ENCODE measurements at places on chromosomes 3 and 15. TPM values are rescaled to one million over a fixed set of nuclear protein-coding genes. Genes with fewer than 3 reads are reported as not detected.

GRCh38 chr3:45895686-45896468 lies 9.5 kb downstream of the CCR9 start:
- DNase-seq: no peak

GRCh38 chr3:51928438-51928837 lies 13.3 kb downstream of the RRP9 start:
- DNase-seq: no peak

Gene DUOXA1
- not detected for total RNA-seq

Gene SNURF
- 21.6 TPM for total RNA-seq

GRCh38 chr3:10305331-10305902 lies 12.7 kb upstream of the GHRL start:
- DNase-seq: no peak

Gene HYAL1
- total RNA-seq: 0.25 TPM

DNA sequence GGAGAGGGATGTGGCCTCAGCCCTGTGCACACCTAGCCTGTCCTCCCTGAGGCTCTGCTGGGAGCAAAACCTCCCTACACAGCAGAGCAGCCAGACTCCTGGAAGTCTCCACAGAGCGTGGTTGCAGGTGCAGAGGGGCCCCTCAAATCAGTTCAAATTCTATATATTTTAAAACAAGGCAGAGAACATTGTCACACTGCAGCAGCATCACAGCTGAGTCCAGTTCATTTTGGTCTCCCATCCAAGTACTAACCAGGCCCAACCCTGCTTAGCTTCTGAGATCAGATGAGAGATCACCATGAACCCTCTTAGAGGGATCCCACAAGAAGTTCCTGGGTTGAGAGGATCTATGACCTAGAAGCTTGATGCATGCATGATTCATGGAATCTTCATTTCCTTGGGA lies 331.0 kb upstream of the RGMA start:
- no peak for DNase-seq

Gene ERICH6
- total RNA-seq: 0.23 TPM

- DNase-seq: no peak
Observed at GRCh38 chr15:50298340-50298739, 32.8 kb upstream of the HDC start.

DNA sequence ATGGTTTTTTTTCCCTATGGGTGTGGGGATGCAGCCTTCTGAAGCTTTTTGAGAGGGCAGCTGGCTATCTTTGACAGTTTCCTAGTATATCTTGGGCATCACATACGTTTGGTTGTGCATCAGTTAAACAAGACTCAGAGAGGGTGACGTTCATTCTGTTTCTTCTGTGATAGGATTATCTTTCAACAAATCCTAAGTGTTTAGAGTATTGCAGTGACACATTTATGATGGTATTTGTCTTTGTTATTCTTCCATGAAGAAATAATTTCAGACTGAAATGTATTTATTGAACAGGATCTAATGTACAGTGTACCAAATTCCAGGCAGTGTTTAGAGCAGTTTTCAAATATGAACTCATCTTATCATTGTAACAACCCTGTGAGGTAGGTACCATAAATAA lies 114.4 kb downstream of the PLCL2 start:
- no peak for DNase-seq

Gene SLC6A6
- total RNA-seq: 42.6 TPM

DNA sequence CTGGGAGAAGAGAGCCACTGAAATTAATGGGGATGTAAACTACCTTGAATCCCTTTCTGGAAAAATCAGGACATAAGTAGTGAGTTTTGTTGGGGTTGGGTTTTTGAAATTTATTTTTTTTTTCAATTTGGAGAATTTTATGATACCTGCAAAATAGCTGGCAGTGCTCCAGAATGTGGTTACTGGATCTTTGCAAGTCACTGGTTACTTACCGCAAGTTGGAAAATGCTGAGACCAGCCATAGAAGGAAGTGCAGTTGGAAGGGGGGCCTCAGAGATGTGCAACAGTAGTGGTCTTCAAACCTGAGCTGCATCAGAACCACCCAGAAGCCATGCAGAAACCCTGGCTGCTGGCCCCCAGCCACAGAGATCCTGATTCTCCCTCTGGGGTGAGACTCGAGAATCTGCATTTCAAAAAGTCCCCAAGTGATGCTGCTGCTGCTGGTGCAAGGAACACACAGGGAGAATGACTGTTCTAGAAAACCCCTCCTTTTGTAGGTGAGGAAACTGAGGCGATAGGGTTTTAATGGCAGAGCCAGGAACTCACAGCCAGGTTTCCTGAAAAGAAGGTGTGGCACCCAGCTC lies 39.7 kb downstream of the SEMA5B start:
- DNase-seq: no peak

Gene SOX14
- not detected for total RNA-seq

- no peak for DNase-seq
Observed at GRCh38 chr3:24492971-24493551, 1.6 kb downstream of the THRB start.

Gene ADGRG7
- not detected for total RNA-seq

DNA sequence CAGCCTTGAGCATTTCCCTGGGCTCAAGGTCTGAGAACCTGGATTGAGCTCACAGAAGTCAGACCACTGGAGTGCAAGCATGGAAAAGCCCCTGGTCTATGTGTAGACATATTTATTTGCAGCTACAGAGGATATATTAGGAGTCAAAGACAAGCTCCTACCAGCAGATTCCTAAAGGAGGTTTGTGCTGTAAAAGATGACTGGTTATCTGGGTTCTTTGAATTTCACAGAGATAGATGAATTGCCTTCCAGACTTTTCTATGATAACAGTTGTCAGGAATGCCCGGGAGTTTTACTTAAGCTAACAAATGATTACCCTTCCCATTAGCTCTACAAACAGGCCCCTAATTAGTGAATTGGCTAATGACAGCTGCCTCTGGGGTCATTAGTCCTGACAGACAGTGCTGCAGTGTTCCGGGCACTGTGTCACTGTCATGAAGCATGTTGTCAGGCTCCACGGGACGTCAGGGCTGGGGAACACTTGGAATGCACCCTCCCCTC lies 48.8 kb upstream of the PLXNA1 start:
- no peak for DNase-seq

- DNase-seq: no peak
Observed at GRCh38 chr3:52076896-52077780, 20.8 kb upstream of the DUSP7 start.

DNA sequence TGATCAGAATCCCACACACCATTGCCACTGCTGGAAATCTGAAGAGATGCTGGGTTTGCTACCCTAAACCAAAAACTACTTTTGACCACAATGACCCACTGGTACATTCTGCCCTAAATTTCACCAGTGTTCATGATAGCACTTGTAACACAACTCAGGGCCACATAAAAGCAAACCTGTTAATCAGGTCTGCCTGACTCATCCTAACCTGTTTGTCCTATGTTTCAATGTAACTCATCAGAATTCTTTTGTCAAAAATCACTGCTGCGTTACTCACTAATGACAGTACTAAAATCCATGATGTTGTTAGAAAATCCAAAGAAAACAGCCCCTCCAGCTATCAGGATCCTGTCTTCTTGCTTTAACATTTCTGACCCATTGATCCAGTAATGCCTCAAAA lies 55.6 kb upstream of the XCR1 start:
- no peak for DNase-seq

Gene SLC22A13
- 0.61 TPM for total RNA-seq

- DNase-seq: no peak
Observed at GRCh38 chr15:33089878-33090757, 104.4 kb downstream of the FMN1 start.

DNA sequence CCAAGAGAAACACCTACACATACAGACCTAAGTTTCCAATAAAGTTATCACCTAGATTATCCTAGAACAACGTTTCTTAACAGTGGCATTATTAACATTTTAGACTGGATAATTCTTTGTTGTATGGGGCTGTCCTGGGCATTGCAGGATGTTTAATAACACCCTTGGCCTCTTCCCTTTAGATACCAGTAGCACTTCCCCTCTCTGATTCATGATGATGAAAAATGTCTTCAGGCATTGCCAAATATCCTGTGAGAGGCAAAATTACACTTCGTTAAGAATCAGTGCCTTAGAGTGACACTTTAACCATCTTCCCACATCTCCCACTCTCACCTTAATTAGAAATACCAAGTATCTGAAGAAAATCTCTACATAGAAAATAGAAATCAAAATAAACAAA lies 352.6 kb downstream of the CGGBP1 start:
- DNase-seq: no peak

- no peak for DNase-seq
Observed at GRCh38 chr3:112127522-112128494, 5.2 kb downstream of the GCSAM start.

GRCh38 chr3:113663324-113663750 lies 33.1 kb downstream of the USF3 start:
- DNase-seq: no peak

Gene FAM107A
- total RNA-seq: not detected

DNA sequence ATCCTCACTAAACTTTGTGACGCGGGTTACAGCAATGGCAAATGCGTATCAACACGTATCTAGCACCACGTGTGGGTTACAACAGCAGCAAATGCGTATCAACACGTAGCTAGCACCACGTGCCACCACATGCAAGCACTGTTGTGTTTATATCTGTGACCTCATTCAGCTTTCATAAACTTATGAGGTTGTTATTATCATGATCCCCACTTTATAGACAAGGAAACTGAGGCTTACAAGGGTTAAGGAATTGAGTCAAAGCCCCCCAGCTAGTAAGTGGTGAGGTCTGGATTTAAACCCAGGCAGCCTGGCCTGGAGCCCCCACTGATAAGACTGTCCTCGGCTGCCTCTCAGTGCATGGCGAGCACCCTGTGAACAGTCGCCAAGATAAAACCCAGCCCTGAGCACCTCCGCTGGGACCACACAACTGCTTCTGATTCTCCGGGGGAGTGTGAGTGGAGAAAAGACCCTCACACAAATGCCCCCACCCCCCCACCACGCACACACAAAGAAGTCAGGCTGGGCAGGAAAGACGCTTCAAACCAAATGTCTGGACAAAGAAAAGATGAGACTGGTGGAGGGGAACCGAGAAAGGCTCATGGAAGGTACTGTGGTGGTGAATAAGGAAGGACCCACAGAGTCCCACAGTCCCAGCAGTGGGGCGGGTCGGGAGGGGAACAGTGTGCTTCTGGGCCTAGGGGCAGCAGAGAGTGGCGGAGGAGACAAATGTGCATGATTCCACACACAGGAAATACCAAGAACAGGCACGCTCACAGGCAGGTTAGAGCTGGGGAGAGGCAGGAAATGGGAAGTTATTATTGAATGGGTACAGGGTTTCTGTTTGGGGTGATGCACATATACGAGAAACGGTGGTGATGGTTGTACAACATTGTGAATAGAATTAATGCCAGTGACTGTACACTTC lies 173.4 kb downstream of the XXYLT1 start:
- DNase-seq: peak; percentile 16

GRCh38 chr3:157100608-157101396 lies 59.1 kb downstream of the CCNL1 start:
- DNase-seq: no peak

- no peak for DNase-seq
Observed at GRCh38 chr3:197890693-197891092, 59.3 kb upstream of the RPL35A start.

- no peak for DNase-seq
Observed at GRCh38 chr3:136914739-136915138, 43.0 kb upstream of the IL20RB start.

DNA sequence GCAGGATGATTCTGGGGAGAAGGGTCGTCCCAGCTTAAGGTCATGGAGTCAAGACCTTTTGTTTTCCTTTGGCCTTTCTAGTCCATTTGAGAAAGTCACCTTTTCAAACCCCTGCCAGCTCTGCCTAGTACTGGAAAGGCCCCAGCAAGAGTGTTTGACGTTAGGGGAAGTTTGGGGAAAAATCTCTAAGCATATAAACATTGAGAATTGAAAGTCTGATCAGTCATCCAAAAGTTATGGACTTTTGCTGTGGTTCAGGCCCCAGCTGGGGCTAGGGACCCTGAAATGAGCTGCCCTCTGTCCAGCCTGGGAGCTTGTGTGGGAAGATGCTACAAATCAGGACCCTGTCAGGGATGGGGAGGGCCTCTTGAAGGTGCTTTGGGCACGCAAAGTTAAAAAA lies 21.6 kb downstream of the SLC6A6 start:
- DNase-seq: no peak

Gene SEMA3G
- 0.06 TPM for total RNA-seq

GRCh38 chr3:42666577-42666998 lies 13.1 kb downstream of the ZBTB47 start:
- DNase-seq: no peak

Gene CD80
- total RNA-seq: 11.6 TPM

DNA sequence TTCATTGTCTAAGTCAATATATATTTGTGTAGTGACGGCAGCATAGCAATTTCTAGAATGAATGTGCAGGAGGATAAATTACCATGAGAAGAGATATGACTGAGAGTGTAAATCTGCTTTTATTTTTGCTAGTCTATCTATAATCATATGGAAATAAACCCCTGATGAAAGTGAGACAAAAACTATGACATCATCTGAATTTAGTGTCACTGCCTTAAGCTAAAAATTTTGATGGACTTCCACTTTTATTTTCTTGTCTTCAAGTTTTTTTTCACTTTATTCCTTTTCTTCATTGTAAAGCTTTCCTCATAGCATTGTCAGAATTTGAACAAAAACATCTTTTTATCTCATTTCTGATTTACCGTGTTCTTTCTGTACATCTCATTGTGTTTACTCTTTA lies 242.0 kb downstream of the CHST2 start:
- DNase-seq: no peak

DNA sequence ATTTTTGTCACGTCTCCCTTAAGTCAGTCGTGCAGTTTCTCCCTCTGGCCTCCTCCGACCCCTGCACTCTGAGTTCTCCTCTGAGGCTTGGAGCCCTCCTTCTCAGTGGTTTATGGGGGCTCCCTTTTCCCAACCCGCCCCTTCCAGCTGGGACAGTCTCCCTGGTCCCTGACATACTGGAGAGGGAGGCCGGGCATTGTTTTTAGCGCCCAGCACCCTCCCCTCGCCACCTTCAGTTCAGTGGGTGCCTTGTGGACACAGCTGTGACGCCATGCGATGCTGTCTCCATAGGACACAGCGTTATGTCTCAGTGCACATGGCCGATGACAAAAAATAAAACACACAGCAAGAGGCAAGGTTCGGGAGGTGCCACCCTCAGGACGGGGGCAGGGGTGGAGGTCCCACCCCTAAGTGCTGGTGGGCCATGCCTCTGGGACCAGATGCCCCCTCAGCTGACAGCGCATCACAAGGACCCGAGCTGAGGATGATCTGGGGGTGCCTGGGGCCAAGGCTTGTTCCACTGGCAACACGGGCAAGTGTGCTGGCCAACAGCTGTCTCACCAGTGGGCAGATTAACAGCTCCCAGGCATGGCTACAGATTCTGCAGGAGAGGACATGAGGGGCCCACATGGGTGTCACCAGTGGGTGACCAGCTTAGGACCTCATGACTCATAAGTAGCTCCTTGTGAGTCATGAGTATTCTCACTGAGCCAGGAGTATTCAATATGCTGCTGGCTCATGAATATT lies 81.6 kb downstream of the PLXNA1 start:
- peak; percentile 10 for DNase-seq

Gene SMCO1
- total RNA-seq: not detected

- DNase-seq: no peak
Observed at GRCh38 chr15:77001966-77002365, 7.0 kb downstream of the PSTPIP1 start.
